Cardiac muscle cell (in vitro differentiated cells and primary cell): ENCODE measurements at places on chromosomes 12 and 14. TPM values are rescaled to one million over a fixed set of nuclear protein-coding genes. Genes with fewer than 3 reads are reported as not detected.
A peak's percentile ranks its signal among the peaks of the same experiment; 100 is the strongest.

DNA sequence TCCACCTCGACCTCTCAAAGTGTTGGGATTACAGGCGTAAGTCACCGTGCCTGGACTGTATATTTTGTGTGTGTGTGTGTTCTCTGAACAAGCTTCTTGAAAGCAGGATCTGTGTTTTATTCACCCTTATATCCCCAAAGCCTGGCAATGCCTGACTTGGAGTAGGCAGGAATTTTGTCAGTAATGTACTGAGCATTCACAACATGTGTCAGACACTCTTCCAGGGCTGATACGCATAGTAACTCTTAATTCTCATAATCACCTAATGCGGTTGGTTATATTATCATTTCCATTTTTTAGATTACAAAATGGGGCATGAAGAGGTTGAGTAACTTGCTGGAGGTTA is 50.4 kb upstream of the PLEKHG3 start:
- no peaks in the 10 kb centered on the region for H3K36me3 ChIP-seq
- no peak overlapping the region for H3K27ac ChIP-seq
- no peaks in the 10 kb centered on the region for H3K27me3 ChIP-seq
- DNase-seq = no peak
- H3K4me3 ChIP-seq = no peak overlapping the region
- H3K4me1 ChIP-seq = peaks cover 4% of the 10 kb centered on the region

GRCh38 chr12:20800160-20800559 is 10.3 kb upstream of the SLCO1B3 start:
- H3K36me3 ChIP-seq = no peaks in the 10 kb centered on the region
- H3K27ac ChIP-seq = no peak overlapping the region
- DNase-seq = no peak
- H3K4me1 ChIP-seq = no peaks in the 10 kb centered on the region
- no peak overlapping the region for H3K4me3 ChIP-seq
- no peaks in the 10 kb centered on the region for H3K27me3 ChIP-seq

- DNase-seq = peak; percentile 48
- peak overlapping the region; percentile 62 for H3K4me3 ChIP-seq
- H3K27me3 ChIP-seq = no peaks in the 10 kb centered on the region
- peaks cover 6% of the 10 kb centered on the region for H3K36me3 ChIP-seq
- H3K4me1 ChIP-seq = peaks cover 3% of the 10 kb centered on the region
Measured at GRCh38 chr12:93572712-93573551, 457 bp downstream of the SOCS2 start.

- H3K4me3 ChIP-seq = no peak overlapping the region
- H3K4me1 ChIP-seq = no peaks in the 10 kb centered on the region
- H3K36me3 ChIP-seq = no peaks in the 10 kb centered on the region
- H3K27ac ChIP-seq = no peak overlapping the region
- no peak for DNase-seq
- H3K27me3 ChIP-seq = no peaks in the 10 kb centered on the region
Measured at GRCh38 chr12:30010071-30011052, 226.6 kb upstream of the TMTC1 start.

GRCh38 chr12:57693317-57693658 is 644 bp upstream of the OS9 start:
- H3K27me3 ChIP-seq = no peaks in the 10 kb centered on the region
- H3K4me3 ChIP-seq = no peak overlapping the region
- no peak overlapping the region for H3K27ac ChIP-seq
- no peaks in the 10 kb centered on the region for H3K4me1 ChIP-seq

GRCh38 chr12:90951432-90952105 is 3.4 kb downstream of the CCER1 start:
- H3K27ac ChIP-seq = no peak overlapping the region
- no peaks in the 10 kb centered on the region for H3K36me3 ChIP-seq
- H3K4me3 ChIP-seq = no peak overlapping the region
- no peaks in the 10 kb centered on the region for H3K4me1 ChIP-seq
- no peak for DNase-seq
- H3K27me3 ChIP-seq = no peaks in the 10 kb centered on the region

DNA sequence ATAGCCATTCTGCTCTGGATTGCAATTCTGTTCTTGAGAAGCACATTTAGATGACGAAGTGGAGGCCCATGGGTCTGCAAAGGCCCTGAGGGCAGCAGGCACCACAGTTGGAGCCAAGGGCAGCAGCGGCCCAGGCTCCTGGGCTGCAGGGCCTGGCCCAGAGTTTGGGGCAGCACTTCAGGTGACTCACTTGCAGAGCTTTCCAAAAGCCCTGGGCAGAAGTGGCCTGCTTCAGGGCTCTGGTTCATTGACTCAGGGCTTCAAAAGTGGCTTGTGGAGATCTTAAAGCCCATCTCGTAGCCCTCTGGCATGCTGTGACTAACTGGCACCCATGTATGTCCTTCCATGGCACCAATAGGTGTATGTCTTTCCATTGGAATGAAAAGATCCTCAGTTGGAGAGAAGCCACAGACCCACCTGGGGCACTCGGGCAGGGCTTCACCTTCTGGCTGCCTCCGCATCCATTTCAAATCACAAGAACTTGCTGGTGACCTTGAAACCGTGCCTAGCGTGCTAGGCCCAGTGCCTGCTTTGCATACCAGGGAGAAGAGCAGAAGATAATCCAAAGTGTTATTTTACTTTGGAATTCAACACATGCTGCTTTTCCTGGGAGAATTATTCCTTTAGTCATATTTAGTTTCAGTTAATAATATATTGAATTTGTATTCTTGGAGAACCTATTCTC is 106.7 kb downstream of the PRMT8 start:
- no peak overlapping the region for H3K27ac ChIP-seq
- H3K36me3 ChIP-seq = no peaks in the 10 kb centered on the region
- H3K4me3 ChIP-seq = no peak overlapping the region

GRCh38 chr12:108483213-108484059 is 31.6 kb upstream of the FICD start:
- DNase-seq = no peak
- no peak overlapping the region for H3K27ac ChIP-seq
- no peaks in the 10 kb centered on the region for H3K4me1 ChIP-seq
- H3K36me3 ChIP-seq = no peaks in the 10 kb centered on the region

Gene FOXN4
- total RNA-seq = 0.42 and 2.5 TPM in 2 replicates

Gene NR4A1
- total RNA-seq = 14.7 and 24.1 TPM in 2 replicates
